Vagina (tissue), 2 donors: ENCODE measurements at places on chromosomes 6 and 20.

GRCh38 chr6:422433-423054, 31.0 kb downstream of the IRF4 start:
- no peak for DNase-seq

DNA sequence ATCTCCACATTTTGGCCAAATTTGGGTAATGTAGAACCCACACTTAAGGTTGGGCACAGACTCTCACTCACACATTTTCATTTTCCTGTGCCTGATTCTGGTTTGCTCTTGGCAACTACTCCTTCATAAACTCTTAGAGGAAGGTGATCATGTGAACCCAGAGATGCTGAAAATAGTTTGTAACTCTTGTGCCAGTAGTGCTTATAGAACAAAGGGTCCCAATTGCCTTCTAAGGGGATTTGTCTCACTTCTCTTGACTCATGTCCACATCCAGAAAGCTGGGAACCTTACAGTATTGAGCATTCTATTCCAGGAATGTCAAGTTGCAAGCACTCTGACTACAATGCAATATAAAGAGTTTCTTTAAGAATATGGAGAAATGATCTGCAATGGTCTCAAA, 62.0 kb upstream of the TASP1 start:
- DNase-seq, result no peak

GRCh38 chr6:167855825-167856425, 29.2 kb downstream of the AFDN start:
- DNase-seq, result no peak

DNA sequence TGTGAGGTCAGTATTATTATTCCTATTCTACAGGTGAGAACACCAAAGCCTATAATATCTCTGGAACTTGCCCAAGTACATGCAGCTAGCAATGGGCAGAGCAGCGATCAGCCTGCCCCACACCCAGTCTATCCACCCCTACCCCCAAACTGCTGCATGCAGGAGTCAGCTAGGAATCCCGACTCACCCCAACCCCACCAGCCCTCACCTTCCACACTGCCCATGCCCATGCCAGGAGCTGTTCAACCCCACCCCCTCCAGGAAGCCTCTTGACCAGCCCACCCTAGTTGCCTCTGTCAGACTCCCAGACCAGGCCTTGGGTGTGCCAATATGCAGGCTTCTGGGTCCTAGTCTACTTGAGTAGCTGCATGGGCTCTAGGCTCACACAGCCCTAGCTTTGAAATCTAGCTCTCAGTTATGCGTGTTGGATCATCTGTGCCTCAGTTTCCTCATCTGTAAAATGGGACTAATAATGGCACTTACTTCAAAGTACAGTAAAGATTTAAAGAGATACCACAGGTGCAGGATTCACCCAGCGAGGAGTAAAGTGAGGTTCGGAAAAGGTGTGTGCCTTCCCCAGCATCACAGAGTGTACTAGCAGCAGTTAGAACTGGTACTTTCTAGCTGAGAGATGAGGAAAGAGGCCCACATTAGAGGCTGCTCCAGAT, 173.2 kb downstream of the VEGFA start:
- DNase-seq, result no peak

- no peak for DNase-seq
Measured at GRCh38 chr20:24771542-24772061, 177.5 kb upstream of the CST7 start.

DNA sequence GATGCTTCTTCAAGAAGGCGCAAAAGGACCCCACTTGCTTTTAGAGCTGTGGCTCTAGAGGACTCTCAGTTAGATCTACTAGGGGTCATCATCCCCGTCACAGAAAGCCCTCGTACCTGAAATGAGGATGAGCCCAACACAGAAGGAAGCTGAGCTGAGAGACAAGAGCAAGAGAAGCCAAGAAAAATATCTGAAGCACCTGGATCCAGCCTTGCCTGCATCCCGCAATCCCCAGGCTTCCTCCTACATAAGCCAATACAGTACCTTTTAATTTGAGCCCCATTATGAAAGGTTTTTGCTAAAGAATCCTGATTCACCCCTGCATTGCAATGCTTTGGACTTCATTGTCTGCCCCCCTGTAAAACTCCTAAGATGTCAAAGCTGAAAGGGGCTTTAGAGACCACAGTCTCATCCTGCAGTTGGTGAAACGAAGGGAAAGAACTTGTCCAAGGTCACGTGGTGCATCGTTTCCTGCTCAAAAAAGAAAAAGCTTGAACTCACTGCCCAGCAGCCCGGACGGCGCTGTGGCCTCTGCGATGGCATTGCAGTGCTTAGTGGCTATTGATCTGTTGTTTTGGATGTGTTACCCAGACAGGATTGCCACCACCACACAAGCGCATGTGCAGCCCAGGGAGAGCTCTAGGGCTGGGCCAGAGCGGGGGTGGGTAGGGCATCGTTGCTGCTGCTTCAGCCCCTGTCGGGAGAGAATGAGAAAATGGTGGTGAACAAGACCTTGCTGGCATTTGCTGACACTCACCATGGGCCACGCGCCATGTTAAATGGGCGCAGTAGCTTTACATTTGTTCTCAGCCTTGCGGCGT, 28.4 kb downstream of the AAR2 start:
- DNase-seq, result no peak

- DNase-seq, result no peak
Measured at GRCh38 chr6:109739686-109740085, 48.6 kb downstream of the FIG4 start.

DNA sequence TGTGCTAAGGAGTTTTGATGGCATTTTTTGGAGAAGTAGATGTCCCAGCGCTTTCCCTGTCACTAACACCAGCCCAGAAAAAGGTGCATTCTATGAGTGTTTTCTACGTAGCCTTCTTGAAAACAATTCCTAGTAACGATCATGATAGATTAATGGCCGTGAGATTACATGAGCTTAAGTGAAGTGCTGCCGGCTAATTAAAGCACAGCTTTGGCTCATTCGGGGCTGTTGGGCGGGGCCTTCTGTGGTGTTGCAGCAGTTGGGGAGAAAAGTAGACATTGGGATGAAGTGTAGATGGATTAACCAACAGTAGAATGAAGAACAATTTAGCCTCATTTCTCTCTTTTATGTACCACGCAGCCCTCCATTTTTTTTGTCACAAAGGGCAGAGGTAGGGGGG, 20.8 kb upstream of the TRAF3IP2 start:
- DNase-seq, result no peak

- DNase-seq, result no peak
Measured at GRCh38 chr6:34063651-34064050, 82.2 kb downstream of the GRM4 start.
